ENCODE measurements at places on chromosomes 12 and 14. TPM values are rescaled to one million over a fixed set of nuclear protein-coding genes. Genes with fewer than 3 reads are reported as not detected.

- no peak overlapping the region for H3K4me3 ChIP-seq
- no peak for DNase-seq
- peaks cover 10% of the 10 kb centered on the region for H3K4me1 ChIP-seq
- H3K27ac ChIP-seq: no peak overlapping the region
These were observed 4.2 kb downstream of the SPRYD3 start for GRCh38 chr12:53074999-53075370.

DNA sequence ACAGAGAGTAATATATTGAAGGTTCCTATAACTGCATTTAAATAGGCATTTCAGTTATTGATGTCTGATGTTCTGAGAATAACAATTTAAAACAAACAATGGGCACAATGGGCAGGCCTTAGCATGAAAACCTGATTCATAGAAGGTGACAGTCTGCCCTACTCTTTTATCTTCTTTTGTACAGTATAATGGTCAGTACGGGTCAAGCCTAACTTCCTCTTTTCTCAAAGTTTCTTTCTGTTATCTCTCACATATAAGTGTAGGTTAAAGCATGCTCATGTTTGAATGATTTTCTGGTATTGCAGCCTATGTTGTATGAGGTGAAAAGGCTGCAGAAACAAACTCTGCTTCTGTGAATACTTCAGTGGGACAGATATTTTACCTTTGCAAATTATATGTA is 14.2 kb downstream of the FKBP3 start:
- H3K27me3 ChIP-seq: no peaks in the 10 kb centered on the region
- H3K27ac ChIP-seq: no peak overlapping the region
- DNase-seq: no peak
- peaks cover 39% of the 10 kb centered on the region for H3K36me3 ChIP-seq
- no peaks in the 10 kb centered on the region for H3K4me1 ChIP-seq
- H3K4me3 ChIP-seq: no peak overlapping the region

CD4 gene
- total RNA-seq: 0.42 TPM

GRCh38 chr14:29637411-29637810 is 290.2 kb downstream of the PRKD1 start:
- no peaks in the 10 kb centered on the region for H3K36me3 ChIP-seq
- no peaks in the 10 kb centered on the region for H3K4me1 ChIP-seq
- no peak for DNase-seq
- no peak overlapping the region for H3K4me3 ChIP-seq
- no peaks in the 10 kb centered on the region for H3K27me3 ChIP-seq
- no peak overlapping the region for H3K27ac ChIP-seq

- no peak overlapping the region for H3K27ac ChIP-seq
- H3K4me3 ChIP-seq: no peak overlapping the region
- DNase-seq: no peak
- no peaks in the 10 kb centered on the region for H3K4me1 ChIP-seq
- H3K36me3 ChIP-seq: no peaks in the 10 kb centered on the region
- H3K27me3 ChIP-seq: no peaks in the 10 kb centered on the region
These were observed 102.7 kb upstream of the ST8SIA1 start for GRCh38 chr12:22437031-22437806.

DNA sequence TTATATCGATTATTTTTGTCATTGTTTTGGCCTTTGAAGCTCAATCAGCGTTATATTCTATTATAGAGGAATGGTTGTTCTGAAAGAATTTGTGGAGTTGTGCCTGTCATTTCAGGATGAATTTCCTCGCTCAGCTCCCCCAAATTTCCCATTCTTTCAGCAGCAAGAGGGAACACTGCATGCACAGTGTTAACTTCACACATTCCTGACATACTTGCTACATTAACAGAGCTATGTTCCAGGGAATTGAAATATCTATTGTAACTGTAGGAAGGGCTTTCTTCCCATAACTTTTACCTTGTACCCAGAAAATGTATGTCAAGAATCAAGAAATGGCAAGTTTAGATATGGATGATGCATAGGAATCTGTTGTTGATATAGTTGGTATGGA is 379.0 kb downstream of the LRIG3 start:
- H3K36me3 ChIP-seq: no peaks in the 10 kb centered on the region
- no peak overlapping the region for H3K27ac ChIP-seq
- no peaks in the 10 kb centered on the region for H3K4me1 ChIP-seq
- no peak overlapping the region for H3K4me3 ChIP-seq
- DNase-seq: no peak
- H3K27me3 ChIP-seq: no peaks in the 10 kb centered on the region

GRCh38 chr12:112107306-112108201 is 1.0 kb downstream of the NAA25 start:
- H3K4me1 ChIP-seq: peaks cover 48% of the 10 kb centered on the region
- H3K27ac ChIP-seq: peak overlapping the region; percentile 96
- H3K27me3 ChIP-seq: no peaks in the 10 kb centered on the region
- peak overlapping the region; percentile 82 for H3K4me3 ChIP-seq
- no peak for DNase-seq

GRCh38 chr14:76396714-76397187 is 20.8 kb downstream of the ESRRB start:
- DNase-seq: no peak
- no peaks in the 10 kb centered on the region for H3K36me3 ChIP-seq
- peaks cover 10% of the 10 kb centered on the region for H3K27me3 ChIP-seq
- no peak overlapping the region for H3K27ac ChIP-seq
- H3K4me1 ChIP-seq: peaks cover 4% of the 10 kb centered on the region
- H3K4me3 ChIP-seq: no peak overlapping the region

HVCN1 gene
- total RNA-seq: 0.15 TPM

DNA sequence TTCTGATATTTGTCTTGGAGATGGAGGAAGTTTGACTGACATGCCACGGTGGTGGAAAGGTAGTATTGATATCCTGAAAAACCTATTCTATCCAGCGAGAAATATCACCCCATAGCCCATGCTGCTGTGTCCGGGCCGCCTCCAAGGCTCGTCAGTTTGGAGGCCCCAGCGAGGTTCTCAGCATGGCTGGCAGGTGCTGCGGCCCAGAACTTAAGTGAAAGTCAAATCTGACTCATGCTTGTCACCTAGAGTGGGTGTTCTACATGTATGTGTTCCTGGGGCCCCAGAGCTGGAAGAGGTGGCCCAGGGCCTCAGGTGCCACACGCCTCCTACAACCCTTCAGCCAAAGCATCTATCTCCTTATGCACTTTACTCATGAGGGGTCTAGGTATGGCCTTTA is 92.9 kb downstream of the GCH1 start:
- H3K4me3 ChIP-seq: no peak overlapping the region
- no peaks in the 10 kb centered on the region for H3K36me3 ChIP-seq
- DNase-seq: no peak
- H3K27ac ChIP-seq: no peak overlapping the region
- H3K4me1 ChIP-seq: peaks cover 5% of the 10 kb centered on the region

SRGAP1 gene
- 16.6 TPM for total RNA-seq

GRCh38 chr12:130761537-130762318 is 45.6 kb upstream of the RIMBP2 start:
- H3K4me3 ChIP-seq: no peak overlapping the region
- no peaks in the 10 kb centered on the region for H3K4me1 ChIP-seq
- no peak overlapping the region for H3K27ac ChIP-seq
- no peaks in the 10 kb centered on the region for H3K27me3 ChIP-seq

GRCh38 chr12:77727442-77728001 is 103.2 kb upstream of the NAV3 start:
- H3K36me3 ChIP-seq: no peaks in the 10 kb centered on the region
- H3K27me3 ChIP-seq: no peaks in the 10 kb centered on the region
- DNase-seq: no peak
- no peak overlapping the region for H3K27ac ChIP-seq
- no peaks in the 10 kb centered on the region for H3K4me1 ChIP-seq
- H3K4me3 ChIP-seq: no peak overlapping the region

KIF26A gene
- 10.2 TPM for total RNA-seq

DNA sequence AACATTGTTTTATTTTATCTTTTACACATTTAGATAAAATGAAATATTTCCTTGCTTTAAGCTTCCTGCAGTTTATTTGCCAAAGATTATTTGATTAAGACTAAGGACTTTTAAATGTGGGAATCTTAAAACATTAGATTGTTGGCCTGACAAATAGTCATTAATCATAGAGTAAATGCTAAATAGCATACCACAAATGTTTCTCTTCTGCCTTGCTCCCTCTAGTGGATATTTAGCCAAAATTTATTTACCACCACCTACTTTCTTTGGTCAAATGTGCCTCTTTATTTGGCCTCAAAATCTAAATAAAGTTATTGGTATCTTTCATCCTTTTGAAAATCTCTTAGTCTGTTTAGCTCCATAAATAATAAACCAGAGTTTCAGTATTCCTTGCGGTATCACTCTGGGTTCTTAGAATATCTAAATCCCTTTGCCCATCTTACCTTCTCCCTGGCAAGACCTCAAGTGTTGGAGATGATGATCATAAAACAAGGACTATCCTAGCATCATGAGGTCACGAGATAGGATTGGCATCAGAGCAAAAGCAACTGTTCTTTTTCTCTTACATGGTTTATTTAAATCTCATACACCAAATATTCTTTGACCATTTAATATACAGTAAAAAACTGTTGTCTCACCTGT is 150.6 kb upstream of the AEBP2 start:
- H3K27me3 ChIP-seq: no peaks in the 10 kb centered on the region
- DNase-seq: peak; percentile 22
- no peaks in the 10 kb centered on the region for H3K4me1 ChIP-seq
- no peak overlapping the region for H3K27ac ChIP-seq

- no peaks in the 10 kb centered on the region for H3K27me3 ChIP-seq
- no peak overlapping the region for H3K27ac ChIP-seq
- peaks cover 30% of the 10 kb centered on the region for H3K4me1 ChIP-seq
- no peak overlapping the region for H3K4me3 ChIP-seq
- DNase-seq: no peak
These were observed 2.5 kb downstream of the PLEK2 start for GRCh38 chr14:67409461-67409860.

GRCh38 chr12:102483466-102483865 is 3.1 kb upstream of the IGF1 start:
- no peak for DNase-seq
- no peak overlapping the region for H3K27ac ChIP-seq
- 0 out of 2 replicates have a peak, but pooled peaks cover 8% of the 10 kb centered on the region for H3K27me3 ChIP-seq
- H3K4me1 ChIP-seq: no peaks in the 10 kb centered on the region
- H3K4me3 ChIP-seq: no peak overlapping the region

TAS2R8 gene
- not detected for total RNA-seq

- H3K27me3 ChIP-seq: no peaks in the 10 kb centered on the region
- no peak overlapping the region for H3K27ac ChIP-seq
- no peak overlapping the region for H3K4me3 ChIP-seq
These were observed 33.9 kb upstream of the CDKN3 start for GRCh38 chr14:54362759-54363437.

DNA sequence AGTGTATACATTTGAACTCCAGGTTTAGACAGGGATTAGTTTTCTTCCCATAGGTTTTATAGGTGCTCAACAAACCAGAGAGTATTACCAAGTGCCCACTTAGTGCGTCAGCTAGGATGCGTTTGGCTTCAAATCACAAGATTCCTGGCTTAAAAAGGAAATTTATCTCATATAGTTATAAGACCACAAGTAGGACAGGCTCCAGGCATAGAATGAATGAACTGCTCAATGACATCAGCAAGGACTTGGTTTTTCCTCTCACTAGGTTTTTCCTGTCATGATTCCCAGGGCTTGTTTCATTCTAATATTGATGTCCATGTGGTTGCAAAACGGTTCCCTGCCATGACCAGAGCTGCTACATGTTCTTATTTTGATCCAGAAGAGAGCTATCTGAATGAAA is 6.1 kb upstream of the IRAK3 start:
- H3K27ac ChIP-seq: no peak overlapping the region
- no peaks in the 10 kb centered on the region for H3K27me3 ChIP-seq
- H3K36me3 ChIP-seq: no peaks in the 10 kb centered on the region
- no peak for DNase-seq

LGR5 gene
- not detected for total RNA-seq

DNA sequence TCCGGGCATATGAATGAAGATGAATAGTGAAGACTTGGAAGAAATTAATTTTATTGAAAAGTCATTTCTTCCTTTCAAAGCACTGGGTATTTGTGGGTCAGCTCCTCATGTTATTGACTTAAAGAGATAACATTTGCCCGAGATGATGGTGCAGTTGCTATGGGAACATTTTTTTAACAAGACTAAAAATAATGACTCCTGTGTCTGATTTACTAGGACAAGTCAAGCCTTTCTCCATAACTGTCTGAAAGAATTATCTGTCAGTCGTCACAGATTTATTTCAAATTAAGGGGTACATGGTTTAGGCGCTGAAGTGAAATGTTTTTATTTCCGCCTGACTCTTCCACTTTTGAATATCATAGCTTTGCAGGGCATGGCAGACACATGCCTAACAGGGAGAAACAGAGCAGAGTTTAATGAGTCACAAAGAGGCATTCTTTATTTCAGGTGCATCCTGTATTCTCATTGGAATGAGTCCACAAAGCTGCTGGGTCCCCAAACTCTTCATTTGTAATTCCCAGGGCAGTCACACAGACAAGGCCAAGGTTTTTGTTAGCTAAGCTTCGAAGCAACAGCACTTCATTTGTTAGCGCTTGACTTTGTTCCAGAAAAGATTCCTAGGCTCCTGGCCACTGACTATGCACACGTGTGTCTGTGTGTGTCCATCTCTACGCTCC is 4.3 kb upstream of the GPHB5 start:
- no peak overlapping the region for H3K4me3 ChIP-seq
- H3K4me1 ChIP-seq: no peaks in the 10 kb centered on the region
- no peak for DNase-seq
- no peaks in the 10 kb centered on the region for H3K36me3 ChIP-seq
- no peak overlapping the region for H3K27ac ChIP-seq

KRT75 gene
- not detected for total RNA-seq

AQP2 gene
- total RNA-seq: not detected

CIDEB gene
- 0.22 TPM for total RNA-seq

GRCh38 chr12:115794659-115795081 is 482.8 kb downstream of the MED13L start:
- H3K4me3 ChIP-seq: no peak overlapping the region
- no peaks in the 10 kb centered on the region for H3K4me1 ChIP-seq
- H3K27ac ChIP-seq: no peak overlapping the region
- no peak for DNase-seq
- H3K27me3 ChIP-seq: peaks cover 9% of the 10 kb centered on the region
- no peaks in the 10 kb centered on the region for H3K36me3 ChIP-seq

DNA sequence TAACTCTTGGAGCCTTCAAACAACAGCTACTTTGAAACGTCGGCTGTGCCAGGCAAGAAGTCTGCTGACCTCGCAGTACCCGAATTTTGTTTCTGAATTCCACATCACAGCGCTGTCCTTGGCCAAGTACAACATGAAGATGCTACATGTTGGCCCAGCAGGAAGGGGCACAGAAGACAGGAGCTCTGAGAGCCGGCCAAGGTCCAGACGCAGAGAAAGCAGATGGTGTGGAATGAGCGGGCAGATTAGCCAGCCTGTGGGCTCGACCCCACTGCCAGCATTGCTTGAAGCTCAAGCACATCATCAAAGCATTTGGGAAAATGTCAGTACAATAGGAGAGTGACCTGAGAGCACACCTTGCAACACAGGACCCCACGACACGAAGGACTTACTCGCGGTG is 64.5 kb downstream of the FZD10 start:
- H3K4me3 ChIP-seq: no peak overlapping the region
- DNase-seq: no peak
- no peaks in the 10 kb centered on the region for H3K4me1 ChIP-seq

- H3K27me3 ChIP-seq: no peaks in the 10 kb centered on the region
- H3K36me3 ChIP-seq: no peaks in the 10 kb centered on the region
- H3K4me1 ChIP-seq: peaks cover 32% of the 10 kb centered on the region
- peak; percentile 89 for DNase-seq
These were observed 45.0 kb upstream of the OR6J1 start for GRCh38 chr14:22689199-22689598.

GRCh38 chr12:123991372-123991951 is 18.4 kb downstream of the ZNF664 start:
- no peak for DNase-seq
- no peaks in the 10 kb centered on the region for H3K27me3 ChIP-seq
- no peak overlapping the region for H3K27ac ChIP-seq
- H3K4me1 ChIP-seq: no peaks in the 10 kb centered on the region
- H3K36me3 ChIP-seq: peaks cover 18% of the 10 kb centered on the region
